ENCODE measurements at places on chromosomes 4 and X. TPM values are rescaled to one million over a fixed set of nuclear protein-coding genes. Genes with fewer than 3 reads are reported as not detected.

SYTL4 gene
- 0.31 TPM for total RNA-seq

ERAS gene
- not detected for total RNA-seq

RNF128 gene
- 0.99 TPM for total RNA-seq

STS gene
- total RNA-seq, result 0.87 TPM

FRG2 gene
- not detected for total RNA-seq

SPATA18 gene
- total RNA-seq, result 6.6 TPM

TKTL1 gene
- 0.53 TPM for total RNA-seq

SH2D1A gene
- not detected for total RNA-seq

LPAR4 gene
- total RNA-seq, result 7.8 TPM

NUDT10 gene
- total RNA-seq, result 17.7 TPM

GATA1 gene
- 0.26 TPM for total RNA-seq

ZDHHC15 gene
- 1.5 TPM for total RNA-seq

SPOCK3 gene
- total RNA-seq, result 0.27 TPM

KIAA1210 gene
- total RNA-seq, result not detected

SLITRK2 gene
- total RNA-seq, result not detected

UPF3B gene
- 19.2 TPM for total RNA-seq

PGAM4 gene
- total RNA-seq, result not detected

HTT gene
- 71.4 TPM for total RNA-seq

KLB gene
- 0.14 TPM for total RNA-seq

NWD2 gene
- total RNA-seq, result not detected

MEPE gene
- not detected for total RNA-seq

CYLC1 gene
- not detected for total RNA-seq

ARHGEF6 gene
- 5.6 TPM for total RNA-seq

SLC2A9 gene
- not detected for total RNA-seq

KLHL4 gene
- total RNA-seq, result 10.5 TPM

MAPK10 gene
- total RNA-seq, result 4.6 TPM

RGN gene
- total RNA-seq, result 1.6 TPM

CLNK gene
- not detected for total RNA-seq

LRIT3 gene
- 0.07 TPM for total RNA-seq

ADH4 gene
- 0.18 TPM for total RNA-seq

IL15 gene
- 2.6 TPM for total RNA-seq

SMIM10L2A gene
- 4.7 TPM for total RNA-seq

PRRG3 gene
- total RNA-seq, result 5.1 TPM

CISD2 gene
- 36.2 TPM for total RNA-seq

CT45A1 gene
- not detected for total RNA-seq

MAGEB1 gene
- total RNA-seq, result 0.22 TPM

RBMXL3 gene
- total RNA-seq, result not detected

MTNR1A gene
- total RNA-seq, result 0.73 TPM

SASH3 gene
- 0.57 TPM for total RNA-seq

IL1RAPL1 gene
- total RNA-seq, result 0.13 TPM

TMEM255A gene
- total RNA-seq, result 0.61 TPM

PRR32 gene
- not detected for total RNA-seq

HS3ST1 gene
- total RNA-seq, result 0.44 TPM

NKX3-2 gene
- total RNA-seq, result not detected
